ENCODE measurements at places on chromosomes 3 and 15.

GRCh38 chr15:38576837-38577236 is 12.2 kb upstream of the RASGRP1 start:
- DNase-seq: no peak

- DNase-seq: no peak
Observed at GRCh38 chr3:160180581-160181216, 44.5 kb upstream of the C3orf80 start.

DNA sequence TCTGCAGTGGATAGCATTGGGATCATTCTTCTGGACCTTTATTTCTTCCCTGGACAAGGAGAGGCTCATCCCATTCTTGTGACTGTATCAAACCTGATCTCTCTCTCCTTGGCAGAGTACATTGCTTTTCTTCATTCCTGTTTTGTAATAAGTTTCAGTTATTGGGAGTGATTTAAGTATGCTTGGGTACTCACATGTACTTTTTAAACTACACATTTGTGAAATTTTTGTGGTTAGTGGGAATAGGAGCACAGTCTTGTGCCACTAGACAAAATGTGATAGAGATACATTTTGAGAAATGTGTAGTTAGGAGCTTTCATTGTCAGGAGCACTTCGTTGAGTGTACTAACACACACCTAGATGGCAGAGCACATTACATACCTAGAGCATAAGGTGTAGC is 262.6 kb downstream of the C3orf38 start:
- DNase-seq: no peak

DNA sequence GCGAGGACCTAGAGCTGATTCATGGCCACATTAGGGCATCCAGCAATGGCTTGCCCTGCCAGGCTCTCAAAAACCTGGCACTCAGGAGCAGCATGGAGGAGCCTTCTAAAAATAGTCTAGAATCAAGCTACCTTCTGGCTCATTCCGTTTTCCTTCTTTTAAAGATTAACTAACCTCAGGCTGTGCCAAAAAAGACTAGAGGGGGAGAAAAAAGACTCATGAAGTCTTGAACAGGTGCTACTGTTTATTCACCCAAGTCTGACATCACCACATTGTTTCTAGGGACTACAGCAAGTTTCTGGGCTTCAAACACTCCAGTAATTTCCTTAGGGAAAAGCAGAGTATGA is 125.8 kb downstream of the TNIK start:
- no peak for DNase-seq

DNA sequence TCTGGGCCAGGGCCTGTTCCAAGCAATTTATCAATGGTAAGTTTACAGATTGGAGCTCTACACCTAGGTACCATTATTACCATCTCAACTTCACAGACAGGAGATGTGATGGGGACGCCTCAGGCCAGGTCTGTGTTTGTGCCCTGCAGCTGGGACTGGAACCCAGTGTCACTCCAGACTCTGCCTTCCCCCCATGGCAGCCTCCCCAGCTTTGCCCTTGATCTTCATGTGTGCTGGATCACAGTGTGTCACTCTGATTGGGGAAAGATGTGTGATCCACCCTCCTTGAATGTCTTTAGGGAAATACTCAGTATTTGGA is 59.6 kb downstream of the MGLL start:
- no peak for DNase-seq

GRCh38 chr3:180870008-180870699 is 42.3 kb upstream of the FXR1 start:
- DNase-seq: no peak

DNA sequence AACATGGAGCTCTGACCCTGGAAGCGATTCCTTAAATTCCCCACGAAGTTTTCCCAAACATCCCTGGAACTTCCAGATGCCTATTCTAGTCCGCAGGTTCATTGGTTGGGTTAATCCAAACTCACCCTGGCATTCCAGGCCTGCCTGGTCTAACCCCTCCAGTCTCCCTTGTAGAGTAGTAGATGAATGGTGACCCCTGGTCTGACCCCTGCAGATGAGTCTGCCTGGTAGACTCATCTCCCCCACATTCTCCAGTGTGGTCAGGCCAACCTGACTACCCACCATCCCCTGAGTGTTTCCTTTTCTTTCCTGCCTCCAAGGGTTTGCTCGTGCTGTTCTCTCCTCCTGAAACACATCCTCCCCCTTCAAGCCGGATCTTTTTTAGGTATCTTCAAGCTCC is 10.8 kb upstream of the HRH1 start:
- no peak for DNase-seq

DNA sequence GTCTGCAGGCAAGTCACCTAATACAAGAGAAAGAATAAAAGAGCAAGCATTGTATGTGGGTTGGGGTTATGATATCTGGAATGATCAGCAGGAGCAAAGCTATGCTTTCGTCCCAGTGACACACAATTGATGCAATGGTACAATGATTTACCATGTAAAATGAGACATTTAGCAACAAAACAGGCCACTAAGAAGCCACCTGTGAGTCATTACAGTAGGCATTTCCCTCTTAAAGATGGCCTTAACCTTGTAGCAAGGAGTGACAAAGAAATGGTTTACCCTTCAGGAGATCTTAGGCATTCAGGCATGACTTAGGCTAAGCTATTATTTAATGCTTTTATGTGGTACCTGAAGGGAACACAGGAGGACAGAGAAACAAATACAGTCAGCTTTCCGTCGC is 373.3 kb upstream of the RBMS3 start:
- DNase-seq: no peak

DNA sequence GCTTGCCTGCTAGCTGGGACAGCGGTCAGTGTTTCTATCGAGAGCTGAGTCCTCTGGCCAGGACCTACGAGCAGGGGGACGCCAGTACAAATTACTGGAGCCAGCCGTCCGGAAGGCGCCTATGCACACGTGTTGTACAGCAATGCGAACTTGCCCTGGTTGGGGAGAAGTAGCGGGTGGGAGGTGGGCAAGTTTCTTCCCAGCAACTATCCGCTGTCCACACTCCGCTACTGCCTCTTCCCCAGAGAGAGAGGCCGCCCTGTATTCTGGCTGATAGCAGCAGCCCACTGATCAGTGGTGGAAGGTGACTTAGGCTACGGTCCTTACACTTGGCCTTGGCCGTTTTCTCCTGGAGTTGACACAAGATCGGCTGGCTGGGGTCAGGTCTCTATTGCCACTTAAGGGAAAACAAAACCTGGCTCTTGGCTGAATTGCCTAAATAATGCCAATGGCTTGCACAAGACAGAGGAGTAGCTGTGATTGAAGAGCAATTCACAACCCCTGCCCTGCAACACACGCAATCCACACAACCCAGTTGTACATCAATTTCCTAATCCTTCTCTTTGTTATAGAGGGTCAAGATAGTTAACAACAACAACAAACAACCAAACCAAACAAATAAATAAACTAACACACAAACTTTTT is 12.8 kb upstream of the SHC4 start:
- DNase-seq: no peak

- no peak for DNase-seq
Observed at GRCh38 chr15:94097552-94097951, 133.8 kb upstream of the MCTP2 start.

DNA sequence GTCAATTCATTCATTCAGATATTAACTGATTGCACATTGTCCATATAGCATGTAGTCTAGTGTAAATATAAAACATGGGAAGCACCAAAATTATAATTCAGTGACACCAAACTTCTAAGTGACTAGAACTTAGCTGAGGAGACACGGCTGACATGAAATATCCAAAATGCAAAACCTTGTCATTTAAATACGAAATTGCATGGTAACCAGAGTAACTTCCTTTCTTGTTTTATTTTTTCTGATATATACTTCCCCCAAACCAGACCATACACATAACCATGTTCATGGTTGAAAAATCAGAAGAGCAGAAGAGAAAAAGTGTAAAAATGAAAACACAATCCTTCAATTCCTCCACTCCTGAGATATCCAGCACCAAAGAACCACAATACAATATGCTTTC is 38.0 kb downstream of the CBLB start:
- DNase-seq: no peak

- DNase-seq: peak; percentile 0
Observed at GRCh38 chr15:77025941-77026411, 31.1 kb downstream of the PSTPIP1 start.

DNA sequence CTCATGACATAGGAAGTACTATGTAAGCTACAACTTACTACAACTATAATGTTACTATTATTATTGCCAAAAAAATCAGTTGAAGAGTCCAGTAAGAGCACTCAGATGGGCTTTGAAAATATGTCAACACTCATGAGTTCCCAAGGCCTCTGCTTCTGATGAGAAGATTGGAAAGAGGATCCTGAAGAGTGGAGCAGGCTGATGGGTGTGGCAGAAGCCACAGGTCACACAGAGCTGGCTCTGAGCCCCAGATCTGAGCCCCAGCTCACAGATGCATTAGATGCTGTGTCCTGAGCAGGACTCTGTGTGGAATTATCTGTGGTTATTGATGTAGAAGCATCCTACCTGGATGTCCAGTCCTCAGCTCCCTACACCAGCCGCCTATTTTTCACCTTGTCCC is 65.6 kb downstream of the SPSB4 start:
- no peak for DNase-seq

DNA sequence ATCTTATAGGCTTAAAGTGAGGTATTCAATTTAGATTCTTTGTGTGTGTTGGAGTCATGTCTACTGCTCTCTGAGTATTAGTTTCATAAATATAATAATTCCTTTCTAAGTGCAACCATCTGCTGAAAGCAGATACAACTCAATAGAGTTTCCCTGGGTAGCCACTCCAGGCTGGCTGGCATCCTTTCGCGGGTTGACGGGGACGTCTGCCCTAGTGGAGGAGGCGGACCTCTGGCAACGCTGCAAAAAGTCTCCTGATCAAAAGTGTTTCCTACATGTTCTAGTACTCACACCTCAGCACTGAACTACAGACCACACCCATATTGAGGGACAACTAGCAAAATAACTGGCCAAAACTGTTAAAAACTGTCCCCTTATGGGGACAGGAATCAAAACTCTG is 2.5 kb downstream of the MOBP start:
- no peak for DNase-seq

DNA sequence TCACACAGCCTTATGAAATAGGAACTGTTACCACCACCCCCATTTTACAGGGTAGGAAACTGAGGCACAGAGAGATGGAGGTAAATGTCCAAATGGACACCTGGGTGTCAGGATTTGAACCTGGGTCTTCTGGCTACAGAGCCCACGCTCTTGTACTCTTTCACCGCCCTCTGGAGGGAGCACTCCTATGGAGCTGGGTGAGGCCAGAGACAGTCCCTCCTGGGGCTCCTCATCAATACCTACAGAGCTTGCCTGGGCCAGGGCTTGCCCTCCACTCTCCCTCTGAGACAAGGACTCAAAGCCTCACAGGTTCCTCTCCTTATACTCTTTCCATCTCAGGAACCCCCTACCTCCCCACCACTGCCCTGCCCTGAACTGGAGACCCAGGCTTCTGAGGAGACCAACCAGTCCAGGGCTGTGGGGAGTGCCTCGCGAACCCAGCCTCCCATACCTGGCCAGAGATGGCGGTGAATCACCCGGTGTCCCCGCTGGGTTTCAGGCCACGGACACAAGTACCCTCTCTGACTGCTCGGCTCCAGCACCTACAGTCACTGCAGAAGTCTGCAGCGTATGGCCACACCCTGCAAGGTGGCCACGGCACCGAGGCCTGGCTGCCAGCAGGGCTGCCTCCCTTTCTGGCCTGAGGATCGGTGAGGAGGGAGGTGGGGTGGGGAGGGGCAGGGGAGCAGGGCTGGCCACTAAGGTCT is 22.1 kb upstream of the ATP2B2 start:
- DNase-seq: no peak

DNA sequence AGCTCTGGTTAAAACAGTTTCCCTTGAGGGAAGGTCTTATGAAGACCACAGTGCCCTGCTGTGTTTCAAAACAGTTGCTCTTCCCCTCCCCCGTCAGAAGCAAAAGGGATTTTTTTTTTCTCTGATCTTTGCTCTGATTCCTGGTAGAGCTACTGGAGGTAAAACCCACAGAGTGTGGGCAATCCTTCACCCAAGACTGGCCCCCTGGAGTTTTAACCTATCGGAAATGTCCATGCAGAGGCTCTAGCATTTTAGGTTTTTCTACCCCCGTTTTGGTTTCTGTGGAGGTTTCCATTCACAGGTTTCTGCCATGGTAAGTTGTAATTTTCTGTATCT is 27.7 kb downstream of the GRM2 start:
- DNase-seq: no peak

DNA sequence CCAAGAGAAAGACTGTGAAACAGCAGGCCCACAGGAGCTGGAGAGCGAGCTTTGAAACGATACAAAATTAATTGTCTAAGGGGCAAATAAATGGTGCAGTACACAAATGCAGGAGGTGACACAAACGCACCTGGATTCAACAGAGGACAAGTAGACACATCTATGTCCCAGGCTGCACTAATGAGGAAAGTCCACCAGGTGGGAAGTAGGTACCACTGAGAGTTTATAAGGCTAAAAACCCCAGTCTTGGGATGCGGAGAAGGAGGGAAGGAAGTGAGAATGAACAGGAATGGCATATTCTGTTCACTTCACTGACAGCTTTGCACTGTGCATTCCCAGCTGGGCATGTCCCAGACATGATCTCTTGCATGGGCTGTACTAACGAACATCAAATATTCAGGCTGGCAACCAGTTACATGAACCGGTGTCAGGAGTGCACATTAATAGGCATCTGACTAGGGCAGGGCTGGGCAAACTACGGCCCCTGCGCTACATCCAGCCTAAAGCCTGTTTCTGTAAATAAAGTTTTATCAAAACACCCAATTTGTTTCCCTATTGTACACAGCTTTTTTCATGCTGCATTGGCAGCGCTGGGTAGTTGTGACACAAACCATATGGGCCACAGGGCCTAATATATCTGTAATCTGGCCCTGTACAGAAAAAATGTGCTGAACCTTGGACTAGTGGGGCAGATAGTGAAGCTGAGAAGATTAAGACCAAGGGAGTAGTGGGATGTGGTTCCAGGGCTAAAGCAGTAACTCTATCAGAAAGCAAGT is 107.0 kb downstream of the IGF2BP2 start:
- no peak for DNase-seq

DNA sequence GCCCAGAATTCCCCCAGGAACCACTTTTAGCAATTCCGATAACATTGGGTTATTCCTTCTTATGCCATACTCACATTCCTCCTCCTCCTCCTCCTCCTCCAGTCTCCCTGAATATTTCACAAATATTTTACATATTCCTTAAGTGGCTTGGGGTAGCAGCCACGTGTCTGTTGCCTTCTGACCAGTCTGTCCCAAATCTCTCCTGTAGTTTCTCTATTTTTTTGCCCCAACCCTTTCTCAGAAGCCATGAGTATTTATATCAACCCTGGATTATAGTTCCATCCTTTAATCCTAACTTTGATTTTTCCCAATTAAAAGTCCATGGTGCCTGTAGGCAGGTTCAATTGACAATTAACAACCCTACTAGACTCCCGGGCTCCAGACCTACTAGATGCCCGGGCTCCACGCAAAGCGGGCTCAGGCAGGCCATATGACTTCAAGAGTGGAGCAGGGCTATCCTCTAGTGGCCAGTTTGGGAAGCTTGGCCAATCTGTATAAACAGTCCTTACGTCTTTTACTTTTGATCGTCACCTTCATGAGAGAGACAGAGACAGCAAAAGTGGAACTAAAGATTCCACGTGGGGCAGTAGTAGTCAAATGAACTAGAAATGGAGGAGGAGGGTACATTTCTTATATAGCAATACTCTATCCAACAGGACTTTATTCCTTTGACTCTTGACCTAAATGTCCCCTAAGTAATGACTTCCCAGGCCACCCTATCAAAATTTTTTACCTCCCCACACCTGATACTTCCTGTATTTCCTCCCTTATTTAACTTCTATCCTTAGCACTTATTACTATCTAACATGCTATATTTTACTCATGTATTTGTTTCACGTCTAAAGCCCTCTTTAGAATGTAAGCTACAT is 69.7 kb downstream of the USF3 start:
- no peak for DNase-seq

- no peak for DNase-seq
Observed at GRCh38 chr3:122974764-122975162, 52.8 kb downstream of the SEMA5B start.

- DNase-seq: no peak
Observed at GRCh38 chr3:87422333-87422732, 145.9 kb upstream of the POU1F1 start.

Measured in activated naive CD4-positive, alpha-beta T cell treated with Interleukin-2 at 50 U/mL for 16 hours (primary cell).